ENCODE measurements at places on chromosomes 5 and 9.

GRCh38 chr9:136282272-136282861, 21.5 kb downstream of the CCDC187 start:
- no peak for DNase-seq

GRCh38 chr9:134641173-134641989, at the start of gene COL5A1:
COL5A1 (plus strand) TSS chr9:134641803; CDS start chr9:134642188, 385 bp downstream.
- peak; percentile 82 for DNase-seq

- no peak for DNase-seq
These were observed 690.4 kb downstream of the SLCO4C1 start for GRCh38 chr5:101605700-101606099.

DNA sequence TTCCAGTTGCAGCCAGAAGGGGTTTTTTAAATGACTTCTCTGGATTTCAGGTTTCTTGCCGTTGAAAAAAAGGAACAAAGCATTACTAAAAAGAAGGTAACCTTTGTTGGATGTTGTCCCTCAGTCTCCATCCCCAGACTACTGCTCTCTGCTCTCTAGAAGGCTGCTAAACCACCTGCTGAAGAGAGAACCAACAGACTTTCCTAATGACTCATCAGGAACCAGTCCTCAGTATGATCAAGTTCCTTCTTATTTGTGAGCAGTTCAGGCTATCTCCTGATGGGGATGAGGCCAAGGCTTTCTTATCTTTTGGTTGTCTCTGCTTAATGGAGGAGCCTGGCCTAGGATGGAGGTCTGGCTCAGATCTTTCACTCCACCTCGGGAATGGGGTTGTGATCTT, 4.1 kb downstream of the KIF4B start:
- DNase-seq = no peak

DNA sequence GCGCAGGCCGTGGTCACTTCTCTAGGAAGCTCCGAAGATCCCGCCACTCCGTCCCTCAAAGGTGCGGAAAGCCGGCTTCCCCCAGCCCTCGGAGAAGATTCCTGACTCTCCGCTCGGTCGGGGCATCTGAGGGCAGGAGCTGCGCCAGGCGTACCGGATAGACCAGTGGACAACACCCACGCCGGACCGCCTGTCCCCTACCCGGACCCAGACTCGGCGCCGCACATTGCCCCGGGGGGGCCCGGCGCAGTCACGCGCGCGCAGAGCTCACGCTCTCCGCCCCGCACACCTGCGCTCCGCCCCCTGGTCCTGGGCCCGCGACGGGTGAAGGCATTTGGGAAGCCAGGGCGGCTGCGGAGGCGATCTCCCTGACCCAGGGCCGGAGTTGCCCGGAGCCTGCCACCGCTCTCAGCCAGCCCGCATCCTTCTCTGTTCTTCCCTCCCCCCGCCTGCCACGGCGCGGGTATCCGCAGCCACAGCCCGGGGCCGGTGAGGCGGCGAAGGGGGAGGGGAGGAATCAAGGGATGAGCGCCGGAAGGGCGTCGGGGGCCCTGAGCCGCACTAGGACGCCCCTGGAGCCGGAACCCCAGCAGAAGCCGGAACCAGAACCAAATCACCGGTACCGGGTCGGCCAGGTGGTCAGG, 448 bp downstream of the RELL2 start:
- DNase-seq = no peak

GRCh38 chr5:138096997-138097828, 13.4 kb downstream of the WNT8A start:
- no peak for DNase-seq

DNA sequence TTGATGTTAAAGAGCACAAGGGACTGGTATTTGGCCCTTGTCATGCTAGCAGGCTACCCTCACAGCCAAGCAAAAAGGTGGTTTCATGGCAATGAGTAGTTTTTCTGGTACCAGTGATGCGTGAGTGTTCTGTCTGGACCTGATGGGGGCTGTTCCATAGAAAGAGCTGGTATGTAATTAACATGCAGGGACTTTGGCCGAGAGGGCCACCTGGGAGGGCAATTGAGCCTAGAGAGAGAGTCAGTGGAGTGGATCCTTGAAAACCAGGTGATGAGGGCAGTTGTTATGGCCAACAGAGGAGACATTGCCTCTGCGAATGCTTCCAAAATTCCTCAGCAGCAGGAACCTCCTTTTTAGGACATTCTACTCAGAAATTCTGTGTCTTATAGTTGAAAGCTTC, 383.3 kb downstream of the PSAT1 start:
- no peak for DNase-seq

- DNase-seq = no peak
These were observed 13.0 kb upstream of the CEP120 start for GRCh38 chr5:123436201-123436600.

GRCh38 chr5:57494104-57495098, 11.8 kb upstream of the ACTBL2 start:
- DNase-seq = peak; percentile 69

- DNase-seq = no peak
These were observed 31.5 kb downstream of the VAV2 start for GRCh38 chr9:133960568-133961129.

GRCh38 chr5:111765613-111766571, 8.9 kb upstream of the NREP start:
- no peak for DNase-seq

DNA sequence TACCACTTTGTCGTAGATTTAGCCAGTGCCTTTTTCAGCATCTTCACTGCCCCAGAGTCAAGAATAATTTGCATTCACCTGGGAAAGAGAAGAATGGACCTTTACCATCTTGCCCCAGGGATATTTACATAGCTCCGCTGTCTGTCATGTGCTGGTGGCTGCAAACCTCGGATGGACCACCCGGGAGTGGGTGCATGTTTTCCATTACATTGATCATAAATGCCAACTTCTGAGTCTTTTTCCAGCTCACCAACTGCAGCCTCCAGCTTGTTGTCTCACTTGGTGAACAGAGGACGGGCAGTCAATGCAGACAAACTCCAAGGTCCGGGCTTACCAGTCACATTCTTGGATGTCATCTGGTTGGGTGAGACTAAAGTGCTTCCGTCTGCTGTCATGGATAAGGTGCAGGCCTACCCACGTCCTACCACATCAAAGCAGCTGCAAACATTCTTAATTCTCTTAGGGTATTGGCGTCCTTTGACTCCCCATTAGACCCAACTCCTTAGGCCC, 155.8 kb upstream of the APC start:
- DNase-seq = no peak

GRCh38 chr9:22373636-22374035, 73.0 kb upstream of the DMRTA1 start:
- no peak for DNase-seq

DNA sequence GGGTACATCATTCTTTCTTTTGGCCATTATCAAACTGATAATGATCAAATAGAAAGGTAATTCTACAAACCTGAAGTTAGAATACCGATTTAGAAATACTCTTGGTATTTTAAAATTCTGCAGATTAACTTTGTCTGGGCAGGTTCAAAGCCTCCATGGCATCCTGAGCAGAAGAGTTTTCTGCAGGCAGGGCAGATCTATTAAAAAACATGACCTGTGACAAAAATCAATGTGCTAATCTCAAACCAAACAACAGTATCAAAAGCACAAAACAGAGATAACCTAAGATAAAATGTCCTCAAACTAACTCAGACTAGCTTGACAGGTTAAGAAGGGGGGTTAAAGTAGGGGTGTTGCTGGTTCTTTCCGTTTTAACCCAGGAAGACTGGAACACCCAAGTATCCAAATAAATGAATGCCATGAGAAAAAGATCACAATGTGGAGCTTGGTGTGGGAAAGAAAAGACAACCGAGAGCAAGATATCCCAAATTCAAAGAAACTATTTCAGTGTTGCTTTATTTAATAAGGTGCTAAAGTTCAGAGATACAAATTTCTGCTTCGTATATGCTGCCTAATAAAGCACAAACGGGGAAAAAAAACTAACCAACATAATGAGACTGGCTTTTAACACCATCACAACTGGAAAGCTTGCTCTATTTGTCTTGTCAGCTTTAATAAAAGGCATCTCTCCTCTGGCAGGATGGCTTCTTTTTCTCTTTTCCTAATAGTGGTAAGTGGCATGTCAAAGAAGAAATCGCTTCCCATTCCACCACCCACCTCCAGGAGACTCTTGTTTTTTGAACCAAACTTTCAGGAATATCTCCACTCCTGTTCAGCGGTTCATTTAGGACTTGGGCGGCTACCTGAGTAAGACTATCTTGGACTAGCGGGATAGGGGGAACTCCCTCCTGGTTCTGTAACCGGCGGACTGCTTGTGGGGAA, 2.3 kb downstream of the EFNA5 start:
- DNase-seq = no peak

- DNase-seq = no peak
These were observed 245.9 kb upstream of the PIK3R1 start for GRCh38 chr5:67969631-67970030.

DNA sequence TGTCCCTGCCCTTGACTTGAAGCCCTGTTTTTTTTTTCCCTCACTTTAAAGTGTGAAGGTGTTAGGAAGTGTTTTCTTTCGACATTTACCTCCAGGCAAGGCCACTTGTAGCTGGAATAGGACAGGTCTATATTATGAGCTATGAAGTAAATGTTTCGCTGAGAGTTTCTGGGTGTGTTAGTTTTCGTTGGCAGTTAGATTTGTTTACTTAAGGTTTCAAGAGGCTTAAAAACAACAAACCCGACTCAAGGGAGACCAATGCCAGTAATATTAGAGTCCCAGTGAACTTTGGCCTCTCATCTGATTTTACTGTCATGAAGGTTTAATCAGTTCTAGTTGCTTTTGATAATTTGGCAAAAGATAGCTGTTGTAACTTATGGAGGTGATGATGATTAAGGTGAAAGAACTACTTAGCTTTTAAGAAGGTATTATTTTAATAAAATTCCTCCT, 25.2 kb downstream of the OCLN start:
- peak; percentile 56 for DNase-seq

- no peak for DNase-seq
These were observed 25.8 kb upstream of the FRRS1L start for GRCh38 chr9:109192732-109193361.

DNA sequence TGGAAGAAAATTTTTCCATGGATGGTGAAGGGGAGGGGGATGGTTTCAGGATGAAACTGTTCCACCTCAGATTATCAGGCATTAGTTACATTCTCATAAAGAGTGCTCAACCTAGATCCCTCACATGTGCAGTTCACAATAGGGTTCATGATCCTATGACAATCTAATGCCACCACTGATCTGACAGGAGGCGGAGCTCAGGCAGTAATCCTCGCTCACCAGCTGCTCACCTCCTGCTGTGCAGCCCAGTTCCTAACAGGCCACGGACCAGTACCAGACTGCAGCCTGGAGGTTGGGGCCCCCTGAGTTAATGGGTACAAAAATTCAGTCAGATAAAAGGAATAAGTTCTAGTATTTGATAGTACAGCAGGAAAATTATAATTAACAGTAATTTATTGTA, 337.2 kb downstream of the NPR3 start:
- DNase-seq = no peak

DNA sequence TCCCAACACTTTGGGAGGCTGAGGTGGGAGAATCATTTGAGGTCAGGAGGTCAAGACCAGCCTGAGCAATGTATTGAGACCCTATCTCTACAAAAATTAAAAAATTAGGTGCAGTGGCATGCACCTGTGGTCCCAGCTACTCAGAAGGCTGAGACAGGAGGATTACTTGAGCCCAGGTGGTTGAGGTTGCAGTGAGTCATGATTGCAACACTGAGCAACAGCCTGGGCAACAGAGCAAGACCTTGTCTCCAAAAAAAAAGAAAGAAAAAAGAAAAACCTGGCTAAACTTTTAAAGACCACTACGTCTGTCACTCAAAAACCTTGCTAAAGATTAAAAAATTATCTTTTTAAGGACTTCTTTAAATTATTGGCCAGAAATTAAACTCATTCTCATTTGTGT, 59.8 kb upstream of the ABCA1 start:
- DNase-seq = no peak

DNA sequence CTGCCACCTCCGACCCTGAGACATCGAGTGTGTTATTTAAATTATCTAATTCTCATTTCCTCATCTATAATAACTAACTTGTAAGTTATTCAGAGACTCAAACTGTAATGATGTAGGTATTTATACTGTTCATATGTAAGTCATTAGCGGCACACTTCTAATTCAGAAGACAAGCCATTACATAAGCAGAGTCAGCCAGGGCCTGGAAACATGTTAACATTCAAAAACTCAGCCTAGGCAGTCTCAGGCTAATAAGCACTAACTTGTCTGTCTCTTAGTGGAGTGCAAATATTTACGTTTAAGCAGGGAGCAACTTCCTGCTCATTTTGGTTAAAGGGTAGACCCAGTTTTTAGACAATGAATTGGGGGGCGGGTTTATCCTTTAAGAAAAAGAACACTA, 598.4 kb downstream of the ACTL7B start:
- no peak for DNase-seq

DNA sequence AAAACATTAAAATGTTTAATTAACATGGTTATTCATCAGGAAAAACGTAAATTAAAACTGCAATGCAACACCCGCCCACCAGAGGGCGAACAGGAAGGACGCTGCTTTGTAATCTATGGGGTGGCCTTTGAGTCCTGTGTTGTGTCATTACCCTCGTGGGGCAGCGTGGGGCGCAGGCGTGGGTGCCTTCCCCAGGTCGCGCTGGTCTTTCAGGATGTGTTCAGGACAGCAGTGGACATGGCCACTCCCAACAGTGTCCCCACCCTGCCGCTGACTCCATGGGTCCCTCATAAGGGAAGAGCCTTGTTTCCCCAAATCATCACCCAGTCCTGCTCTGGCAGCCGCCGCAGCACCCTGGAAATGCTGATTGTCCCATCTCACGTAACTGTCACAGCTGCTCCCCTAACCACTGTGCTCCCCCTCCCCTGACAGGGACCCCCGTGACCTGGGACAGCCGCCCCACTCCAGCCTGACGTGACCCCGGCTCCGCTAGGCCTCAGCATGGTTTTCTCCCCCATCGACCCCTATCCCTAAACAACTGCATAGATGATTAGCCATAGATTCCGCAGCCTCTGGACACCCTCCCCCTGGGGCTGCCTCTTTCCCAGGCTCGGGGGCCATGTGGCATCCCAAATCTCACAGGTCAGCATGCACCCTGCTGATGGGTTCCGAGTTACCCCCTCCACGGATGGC, 36.4 kb downstream of the GLT6D1 start:
- DNase-seq = no peak

DNA sequence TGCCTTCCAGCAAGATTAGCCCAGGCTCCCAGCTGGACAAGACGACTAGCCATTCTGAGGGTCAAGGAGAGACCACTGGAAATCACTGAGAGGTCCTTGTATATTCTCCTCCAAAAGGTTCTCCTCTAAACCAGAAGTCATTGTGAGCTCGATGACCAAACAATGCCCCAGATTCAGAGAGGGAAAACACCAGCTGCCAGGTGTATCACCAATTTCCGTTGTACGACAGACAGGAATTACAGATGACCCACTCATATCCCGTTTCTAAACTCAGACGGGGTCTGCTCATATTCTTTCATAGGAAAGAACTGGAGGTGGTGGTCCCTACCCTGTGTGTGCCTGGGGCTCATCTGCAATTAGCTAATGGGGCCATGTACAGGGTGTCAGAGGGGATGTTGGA, 14.2 kb downstream of the FAXDC2 start:
- DNase-seq = no peak

GRCh38 chr9:109771796-109772531, 8.0 kb upstream of the PALM2AKAP2 start:
- no peak for DNase-seq

- DNase-seq = no peak
These were observed 112.2 kb downstream of the PLPPR1 start for GRCh38 chr9:101140764-101141163.
